Prostate gland (tissue), 2 donors: ENCODE measurements at places on chromosomes 16 and 17. TPM values are rescaled to one million over a fixed set of nuclear protein-coding genes. Genes with fewer than 3 reads are reported as not detected.

ERI2 gene
- total RNA-seq: 31.6 TPM

- DNase-seq: no peak
These were observed 8.9 kb downstream of the EME1 start for GRCh38 chr17:50381920-50382319.

DNA sequence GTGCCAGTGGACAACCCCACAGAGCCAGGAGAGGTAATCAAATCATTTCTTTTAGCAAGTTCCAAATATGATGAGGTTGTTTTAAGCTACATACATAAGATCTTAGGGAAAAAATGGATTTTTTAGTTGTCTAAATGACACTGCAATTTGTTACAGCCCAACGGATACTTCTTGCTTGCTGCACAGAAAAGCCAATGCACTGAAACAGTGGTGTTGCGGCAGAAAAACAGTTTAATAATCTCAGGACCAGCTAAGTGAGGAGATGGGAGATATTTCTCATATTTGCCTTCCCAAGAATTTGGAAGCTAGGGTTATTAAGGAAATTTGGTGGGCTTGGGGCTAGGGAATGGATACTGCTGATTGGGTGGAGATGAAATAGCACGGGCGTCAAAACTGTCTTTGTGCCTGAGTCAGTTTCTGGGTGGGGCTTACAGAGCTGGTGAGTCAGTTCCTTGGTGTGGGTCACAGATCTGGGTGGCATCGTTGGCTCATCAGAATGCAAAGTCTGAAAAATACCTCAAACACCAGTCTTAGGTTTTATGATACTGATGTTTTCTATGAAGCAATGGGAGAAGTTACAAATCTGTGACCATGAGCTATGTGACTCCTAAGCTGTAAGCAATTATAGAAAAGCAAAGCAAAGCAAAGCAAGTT, 255.4 kb downstream of the IRX3 start:
- no peak for DNase-seq

GRCh38 chr17:2064980-2065785, 10.3 kb downstream of the HIC1 start:
- DNase-seq: no peak

TMEM88 gene
- total RNA-seq: 15.7 TPM
